Stimulated activated naive CD4-positive, alpha-beta T cell (primary cell): ENCODE measurements at places on chromosomes 7 and 10.

- DNase-seq, result no peak
These were observed 21.0 kb downstream of the KLF6 start for GRCh38 chr10:3763852-3764625.

DNA sequence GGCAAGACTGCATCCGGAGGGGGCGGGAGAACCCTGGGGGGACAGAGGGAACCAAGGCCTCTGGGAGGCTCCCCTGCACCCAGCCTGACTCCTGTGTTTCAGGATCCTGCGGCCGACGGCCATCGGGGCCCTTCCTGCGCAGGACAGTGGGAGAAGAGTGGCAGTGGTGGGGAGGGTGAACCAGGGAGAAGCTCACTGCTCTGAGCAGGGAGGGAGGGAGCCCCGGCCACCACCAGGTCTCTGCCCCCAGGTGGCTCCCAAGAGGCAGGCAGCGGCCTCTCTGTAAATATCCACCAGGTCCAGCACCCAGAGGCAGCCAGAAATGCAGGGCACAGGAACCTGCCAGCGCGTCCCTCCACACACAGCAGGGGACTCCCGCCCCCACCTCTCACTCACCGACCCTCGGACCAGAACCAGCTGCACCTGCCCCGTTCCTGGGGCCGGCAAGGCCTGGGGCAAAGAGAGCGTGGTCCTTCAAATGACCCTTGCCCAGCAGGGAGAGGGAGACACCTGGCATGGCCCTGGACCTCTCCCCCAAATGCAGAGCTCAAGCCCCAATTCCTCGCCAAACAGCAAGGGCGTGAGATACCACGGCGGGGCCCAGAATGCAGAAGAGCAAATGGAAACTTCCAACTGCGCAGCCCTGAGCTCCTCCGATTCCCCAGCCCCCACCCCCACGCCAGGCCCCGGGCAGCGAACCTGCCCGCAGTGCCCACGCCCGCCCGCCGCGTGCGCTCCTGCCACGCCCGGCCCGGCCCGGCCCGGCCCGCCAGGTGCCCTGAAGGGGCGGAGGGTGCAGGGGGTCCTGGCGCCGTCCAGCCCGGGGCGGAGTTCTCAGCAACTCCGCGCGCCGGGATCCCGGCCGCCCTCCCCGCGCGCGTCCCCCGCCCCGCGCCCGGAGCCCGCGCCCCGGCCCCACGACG, 805 bp downstream of the RASGEF1A start:
- DNase-seq, result no peak

DNA sequence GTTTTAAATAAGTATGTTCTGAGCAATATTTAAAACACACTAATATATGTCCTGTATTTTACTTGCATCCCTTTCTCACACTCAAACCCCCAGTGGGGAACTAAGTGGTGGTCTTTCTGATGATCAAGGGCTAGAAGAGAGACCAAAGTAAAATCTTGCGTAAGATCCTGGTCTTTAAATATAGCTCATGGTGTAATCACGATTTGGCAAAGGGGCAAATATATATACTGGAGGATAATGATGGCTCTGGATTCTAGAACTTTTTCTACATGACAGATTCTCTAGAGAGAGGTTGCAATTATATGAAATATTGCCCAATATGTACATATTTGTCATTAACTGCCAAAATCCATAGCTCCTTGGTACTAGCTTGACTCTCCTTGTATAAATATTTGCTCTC, 438.3 kb downstream of the NXPH1 start:
- no peak for DNase-seq

GRCh38 chr7:105851064-105851463, 25.3 kb downstream of the ATXN7L1 start:
- DNase-seq, result no peak

- DNase-seq, result no peak
These were observed 86.5 kb downstream of the HIPK2 start for GRCh38 chr7:139691253-139691781.

DNA sequence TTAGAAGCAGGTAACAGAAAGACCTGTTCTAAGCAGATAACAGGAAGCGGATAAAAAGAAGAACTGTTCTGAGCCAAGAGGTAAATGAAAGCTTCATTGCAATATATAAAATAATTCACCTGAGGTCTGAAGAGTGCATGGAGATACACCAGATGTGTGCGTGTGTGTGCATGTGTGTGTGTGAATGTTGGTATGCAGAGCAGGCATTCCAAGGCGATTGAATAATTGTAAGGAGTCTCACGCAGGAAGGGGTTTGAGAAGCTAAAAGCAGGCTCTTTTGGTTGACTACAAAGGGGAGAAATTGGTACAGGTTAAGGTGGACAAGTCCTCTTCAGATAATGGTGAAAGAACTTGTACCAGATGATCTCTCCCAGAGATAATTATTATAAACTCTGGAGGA, 450.6 kb downstream of the DNAJB9 start:
- DNase-seq, result no peak
